Activated T-cell treated with anti-CD3 and anti-CD28 coated beads, Interleukin-2, amount 50 U/mL, for 72 hours (primary cell): ENCODE measurements at places on chromosomes 4 and X.

DNA sequence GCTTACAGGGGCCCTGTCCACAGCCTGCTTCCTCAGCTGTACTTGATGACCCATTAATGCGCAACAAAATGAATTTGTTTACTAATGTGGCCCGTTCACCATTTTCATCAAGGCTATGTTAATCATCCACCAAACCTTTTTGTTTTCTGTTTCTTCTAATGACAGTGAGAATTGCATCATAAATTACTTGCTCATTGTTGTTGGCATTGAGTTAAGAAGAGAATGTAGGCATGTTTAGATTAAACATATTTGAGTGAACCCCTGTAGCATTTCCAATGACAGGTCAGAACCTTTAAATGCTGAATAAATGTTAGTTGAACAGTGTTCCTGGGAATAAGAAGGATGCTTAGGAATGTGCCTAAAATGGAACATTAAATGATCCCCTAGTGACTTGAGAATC, 183.4 kb downstream of the SPRY1 start:
- DNase-seq, result no peak

GRCh38 chr4:84497504-84498202, 1.4 kb downstream of the NKX6-1 start:
- DNase-seq, result no peak

- no peak for DNase-seq
Observed at GRCh38 chr4:99091216-99091575, 2.6 kb upstream of the ADH5 start.

DNA sequence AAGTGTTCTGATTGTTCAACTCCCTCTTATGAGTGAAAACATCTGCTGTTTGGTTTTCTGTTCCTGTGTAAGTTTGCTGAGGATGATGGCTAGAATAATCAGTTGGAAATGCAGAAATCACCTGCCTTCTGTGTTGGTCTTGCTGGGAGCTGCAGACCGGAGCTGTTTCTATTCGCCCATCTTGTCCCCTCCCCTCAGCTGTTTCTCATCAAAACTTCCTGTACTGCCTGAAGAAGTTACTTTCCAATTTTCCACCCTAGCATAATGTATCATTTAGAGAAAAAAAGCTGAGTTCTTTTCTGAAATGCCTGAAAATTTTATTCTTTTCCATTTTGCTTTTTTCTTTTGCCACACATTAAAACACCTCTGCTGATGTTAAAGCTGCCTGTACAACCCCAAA, 167.6 kb downstream of the TEX13A start:
- no peak for DNase-seq
